Thoracic aorta endothelial cell (primary cell): ENCODE measurements at places on chromosomes 2 and 18. TPM values are rescaled to one million over a fixed set of nuclear protein-coding genes. Genes with fewer than 3 reads are reported as not detected.

PLB1 gene
- total RNA-seq: 0.50 and 0.53 TPM in 2 replicates

RNF152 gene
- total RNA-seq: 35.0 and 43.4 TPM in 2 replicates

TRIM43 gene
- 0.07 TPM in 1 of 2 replicates, not detected in the other for total RNA-seq

ANKRD62 gene
- not detected in 2 replicates for total RNA-seq

SLC5A7 gene
- not detected in 2 replicates for total RNA-seq

TDRD15 gene
- under 0.01 TPM in 1 of 2 replicates, not detected in the other for total RNA-seq

GCKR gene
- total RNA-seq: 9.2 and 9.6 TPM in 2 replicates

CCDC138 gene
- 14.9 and 20.0 TPM in 2 replicates for total RNA-seq

SCN9A gene
- total RNA-seq: 1.1 and 2.1 TPM in 2 replicates
